ENCODE measurements at places on chromosomes 12 and 14.

- no peak for DNase-seq
Measured at GRCh38 chr12:91327889-91328288, 145.3 kb upstream of the DCN start.

GRCh38 chr14:96962337-96962736 lies 165.2 kb downstream of the VRK1 start:
- peak; percentile 1 for DNase-seq

GRCh38 chr14:29755311-29756018 lies 172.2 kb downstream of the PRKD1 start:
- no peak for DNase-seq

DNA sequence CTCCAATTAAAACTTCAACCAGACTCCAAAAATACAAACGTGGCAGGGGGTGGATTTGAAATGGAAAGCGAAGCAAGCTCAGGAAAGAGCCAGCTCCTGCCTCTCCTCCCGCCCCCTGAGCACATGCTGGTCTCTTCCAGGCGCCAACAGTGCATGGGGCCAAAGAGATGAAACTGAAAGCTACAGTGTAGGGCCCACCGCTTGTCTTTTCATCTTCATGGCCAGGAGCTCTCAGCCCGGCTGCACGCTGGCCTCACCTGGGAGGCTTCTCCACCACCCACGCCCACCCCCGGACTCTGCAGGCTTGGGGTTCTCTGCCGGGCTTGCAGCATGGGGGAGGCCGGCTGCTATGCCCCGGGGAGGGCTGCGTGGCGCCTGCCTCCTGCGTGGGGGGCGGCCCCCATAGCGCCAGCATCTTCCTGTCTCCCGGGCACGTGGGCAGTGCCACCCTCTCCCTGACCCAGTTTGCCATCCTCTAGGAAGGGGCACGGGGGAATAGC lies 2.0 kb downstream of the RIMBP2 start:
- peak; percentile 55 for DNase-seq

DNA sequence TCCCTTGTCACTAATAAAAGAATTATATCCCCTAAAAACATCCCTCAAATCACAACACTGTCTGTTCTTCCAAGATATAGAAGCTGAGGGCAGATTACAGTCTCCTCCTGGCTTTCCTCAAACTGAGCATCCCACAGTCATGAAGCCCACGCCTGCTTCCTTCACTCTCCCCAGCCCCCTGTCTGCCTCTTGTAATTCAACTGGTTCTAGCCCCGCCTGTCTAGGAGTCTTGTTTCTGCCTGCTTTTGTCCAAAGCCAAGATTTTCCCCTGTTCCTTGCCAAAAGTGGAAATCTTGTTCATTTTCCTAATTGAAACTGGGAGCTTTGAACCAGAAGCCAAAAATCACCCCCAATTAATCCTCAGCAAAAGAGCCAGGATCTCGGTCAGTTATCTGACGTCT lies 35.9 kb upstream of the PWP1 start:
- DNase-seq: no peak

GRCh38 chr14:94655169-94655710 lies 43.0 kb downstream of the SERPINA3 start:
- no peak for DNase-seq

DNA sequence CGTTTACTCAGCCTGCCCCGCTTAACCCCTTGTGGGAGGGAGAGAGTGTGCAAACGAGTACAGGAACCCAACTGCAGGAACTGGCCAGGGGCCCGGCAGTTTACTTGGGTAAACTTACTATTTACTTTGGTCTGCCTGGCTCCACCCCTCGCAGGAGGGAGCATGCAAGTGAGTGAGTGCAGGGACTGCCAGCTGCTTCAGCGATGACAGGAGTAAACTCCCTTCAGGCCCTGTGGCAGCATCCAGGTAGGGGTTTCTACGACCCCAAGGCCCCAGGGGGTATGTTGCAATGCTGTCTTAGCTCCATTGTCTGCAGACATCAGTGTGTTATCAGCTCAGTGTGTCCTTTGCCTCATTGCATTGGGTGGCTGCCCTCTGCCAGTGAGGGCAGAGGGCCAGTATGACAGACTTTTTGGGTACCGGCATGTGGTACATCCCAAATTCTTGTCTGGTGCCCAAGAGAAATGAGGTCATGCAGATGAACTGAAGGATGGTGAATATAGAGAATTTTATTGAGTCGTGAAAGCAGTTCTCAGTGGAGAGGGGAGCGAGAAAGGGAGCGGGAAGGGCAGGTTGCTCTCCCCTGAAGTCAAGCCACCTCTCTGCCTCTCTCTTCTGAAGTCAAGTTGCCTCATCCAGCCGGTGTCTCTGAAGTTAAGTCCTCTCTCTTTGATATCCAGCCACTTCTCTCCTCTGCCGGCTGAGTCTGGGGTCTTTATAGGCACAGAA lies 181.8 kb downstream of the FUT8 start:
- DNase-seq: peak; percentile 66

GRCh38 chr12:51246254-51246853 lies 7.7 kb downstream of the DAZAP2 start:
- DNase-seq: no peak

DNA sequence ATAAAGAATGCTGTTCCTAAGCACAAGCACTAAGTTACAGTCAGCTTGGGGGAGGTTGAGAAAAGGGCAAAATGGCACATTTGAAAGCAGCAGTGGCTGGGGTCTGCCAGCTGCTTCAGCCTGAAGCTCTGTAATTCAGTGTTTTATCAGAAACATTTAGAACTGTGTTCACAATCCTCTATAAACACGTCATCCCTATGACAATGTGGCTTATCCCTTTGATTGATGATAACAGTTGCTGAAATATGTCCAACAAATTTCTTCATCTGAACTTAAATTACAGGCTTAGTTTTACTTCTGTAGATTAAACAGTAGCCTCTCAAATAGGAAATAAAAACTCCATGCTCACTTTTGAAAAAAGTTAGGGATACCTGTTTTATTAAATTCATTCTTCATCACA lies 108.8 kb downstream of the VEZT start:
- no peak for DNase-seq

- no peak for DNase-seq
Measured at GRCh38 chr14:89915114-89915878, 39.2 kb downstream of the EFCAB11 start.

DNA sequence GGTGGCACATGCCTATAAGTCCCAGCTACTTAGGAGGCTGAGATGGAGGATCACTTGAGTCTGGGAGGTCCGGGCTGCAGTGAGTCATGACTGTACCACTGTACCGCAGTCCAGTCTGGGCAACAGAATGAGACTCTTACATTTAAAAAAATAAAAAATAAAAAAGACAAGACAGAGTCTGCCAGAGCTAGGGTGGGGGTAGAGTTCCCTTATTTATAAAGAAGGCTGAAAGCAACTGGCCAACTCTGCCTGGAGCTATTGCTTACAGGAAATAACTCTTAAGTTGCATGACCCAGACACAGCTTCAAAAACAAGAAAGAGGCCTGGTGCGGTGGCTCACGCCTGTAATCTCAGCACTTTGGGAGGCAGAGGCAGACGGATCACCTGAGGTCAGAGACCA lies 31.5 kb downstream of the NUMB start:
- no peak for DNase-seq

GRCh38 chr12:71840231-71840847 lies 780 bp downstream of the TBC1D15 start:
- no peak for DNase-seq

DNA sequence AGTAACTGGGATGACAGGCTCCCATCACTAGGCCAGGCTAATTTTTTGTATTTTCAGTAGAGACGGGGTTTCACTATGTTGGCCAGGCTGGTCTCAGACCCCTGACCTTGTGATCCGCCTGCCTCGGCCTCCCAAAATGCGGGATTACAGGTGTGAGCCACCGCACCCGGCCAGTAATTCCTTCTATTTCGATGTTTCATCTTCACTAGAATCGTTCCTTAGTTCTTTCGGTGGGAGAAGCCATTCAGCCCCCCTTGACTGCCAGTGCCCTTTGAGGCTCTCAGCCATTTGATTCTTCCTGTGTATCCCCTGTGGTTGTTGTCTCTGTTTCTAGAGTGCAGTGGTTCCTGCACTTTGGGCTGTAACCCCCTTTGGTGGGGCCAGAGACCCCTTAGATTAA lies 174.1 kb downstream of the ETV6 start:
- no peak for DNase-seq

DNA sequence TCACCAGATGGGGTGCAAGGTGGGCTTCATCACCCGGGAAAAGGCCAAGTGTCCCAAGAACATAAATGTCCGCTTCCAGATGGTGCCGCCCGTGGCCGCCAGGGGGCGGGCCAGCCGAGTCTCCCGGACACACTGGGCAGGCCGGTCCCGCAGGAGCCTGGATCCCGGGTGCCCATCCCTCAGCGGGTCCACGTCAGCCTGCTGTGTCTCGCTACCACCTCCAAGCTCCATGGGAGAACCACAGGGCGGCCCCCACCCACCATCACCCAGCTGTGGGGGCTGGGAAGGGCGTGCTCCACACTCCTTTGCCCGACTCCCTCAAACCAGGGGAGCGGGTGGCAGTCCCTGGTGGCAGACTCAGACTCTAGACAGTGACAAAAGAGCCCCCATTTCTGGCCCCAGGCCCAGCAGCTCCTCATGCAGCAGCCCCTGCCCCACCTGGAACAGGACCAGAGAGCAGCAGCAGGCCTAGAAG lies 22.0 kb upstream of the NUDT14 start:
- DNase-seq: peak; percentile 90

GRCh38 chr12:48163150-48163747 lies 5.9 kb upstream of the ASB8 start:
- no peak for DNase-seq

DNA sequence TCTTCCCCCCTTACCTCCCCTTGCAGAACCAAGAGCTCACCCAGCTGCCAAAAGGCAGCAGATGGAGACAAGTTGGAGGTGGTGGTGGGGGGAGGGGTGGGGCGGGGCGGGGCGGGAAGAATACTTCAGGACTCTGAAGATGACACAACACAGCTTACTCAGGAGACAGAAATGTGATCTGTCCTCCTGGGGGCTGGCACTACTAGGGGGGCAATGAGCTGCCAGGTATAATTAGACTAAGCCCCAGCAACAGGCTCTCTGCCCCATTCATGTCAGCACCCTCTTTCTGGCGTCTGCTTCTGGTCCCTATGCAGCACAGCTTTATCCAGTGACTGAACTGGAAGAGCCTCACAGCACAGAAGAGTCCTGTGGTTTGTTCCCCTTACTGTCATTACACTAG lies 407.0 kb downstream of the MED13L start:
- DNase-seq: no peak

GRCh38 chr12:7354529-7354928 lies 50.7 kb downstream of the ACSM4 start:
- no peak for DNase-seq

DNA sequence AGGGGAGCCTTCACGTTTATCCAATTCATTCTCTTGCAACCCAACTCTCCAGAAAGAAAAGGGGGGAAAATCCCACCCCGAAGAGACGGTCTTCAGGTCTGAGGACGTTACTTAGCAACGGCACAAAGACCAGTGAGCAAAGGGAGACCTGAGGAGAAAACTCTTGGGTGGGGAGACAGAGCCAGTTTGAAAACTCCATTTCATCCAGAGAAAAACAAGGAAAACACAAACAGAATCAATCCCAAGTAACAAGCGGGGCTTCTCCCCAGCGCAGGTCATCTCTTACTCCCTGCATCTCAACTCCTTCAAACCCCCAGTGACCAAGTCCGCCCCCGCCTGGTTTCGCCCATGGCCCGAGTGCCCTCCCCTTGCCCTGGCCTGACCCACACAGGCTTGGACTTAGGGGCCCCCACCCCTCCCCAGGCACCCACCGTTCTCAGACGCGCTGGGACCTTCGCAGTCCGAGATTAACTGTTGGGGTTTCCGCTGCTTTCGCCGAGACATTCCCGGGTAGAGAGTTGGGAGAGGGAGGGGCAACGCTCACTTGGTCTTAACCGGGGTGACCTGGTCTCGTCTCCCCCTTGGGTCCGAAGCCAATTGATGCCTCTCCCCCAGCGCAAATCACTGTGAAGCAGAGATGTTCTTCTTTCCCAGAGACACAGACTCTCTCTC lies 10.4 kb upstream of the SALL2 start:
- DNase-seq: peak; percentile 79

DNA sequence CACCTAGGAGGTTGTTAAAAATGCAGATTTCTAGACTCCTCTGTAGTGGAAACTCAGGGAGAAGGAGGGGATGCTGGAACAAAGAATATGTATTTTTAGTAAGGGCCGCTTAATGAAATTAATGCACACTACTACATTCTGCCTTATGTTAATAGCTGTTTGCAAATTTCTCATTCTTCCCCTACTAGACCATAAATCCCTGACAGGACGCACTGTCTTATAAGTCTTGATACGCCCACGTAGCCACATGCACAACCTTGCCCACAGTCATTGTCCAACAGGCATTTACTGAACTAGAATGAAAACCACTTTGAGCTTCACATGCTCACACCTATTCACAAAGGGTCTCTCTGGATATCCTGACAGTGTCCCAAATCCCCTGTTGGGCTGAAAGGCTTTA lies 10.5 kb downstream of the KRT2 start:
- DNase-seq: no peak

DNA sequence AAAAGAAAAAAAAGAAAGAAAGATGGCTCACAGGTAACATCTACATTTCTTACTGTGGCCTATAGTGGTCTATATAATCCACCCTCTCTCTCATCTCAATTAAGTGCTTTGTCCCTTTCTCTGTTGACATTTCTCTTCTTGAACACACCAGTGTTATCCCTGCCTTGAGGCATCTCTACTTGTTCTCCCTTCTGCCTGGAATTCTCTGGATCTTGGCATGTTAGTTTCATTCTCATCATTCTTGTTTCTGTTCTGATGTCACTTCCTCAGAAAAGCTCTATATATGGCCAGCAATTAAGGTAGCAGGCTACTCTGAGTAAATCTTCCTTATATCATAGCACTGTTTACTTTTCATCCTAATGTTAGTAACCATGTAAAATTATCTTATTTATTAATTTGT lies 155.7 kb upstream of the PDZRN4 start:
- no peak for DNase-seq

GRCh38 chr12:25829192-25829591 lies 129.3 kb upstream of the RASSF8 start:
- no peak for DNase-seq

GRCh38 chr14:31229009-31229408 lies 21.4 kb upstream of the HECTD1 start:
- DNase-seq: no peak

DNA sequence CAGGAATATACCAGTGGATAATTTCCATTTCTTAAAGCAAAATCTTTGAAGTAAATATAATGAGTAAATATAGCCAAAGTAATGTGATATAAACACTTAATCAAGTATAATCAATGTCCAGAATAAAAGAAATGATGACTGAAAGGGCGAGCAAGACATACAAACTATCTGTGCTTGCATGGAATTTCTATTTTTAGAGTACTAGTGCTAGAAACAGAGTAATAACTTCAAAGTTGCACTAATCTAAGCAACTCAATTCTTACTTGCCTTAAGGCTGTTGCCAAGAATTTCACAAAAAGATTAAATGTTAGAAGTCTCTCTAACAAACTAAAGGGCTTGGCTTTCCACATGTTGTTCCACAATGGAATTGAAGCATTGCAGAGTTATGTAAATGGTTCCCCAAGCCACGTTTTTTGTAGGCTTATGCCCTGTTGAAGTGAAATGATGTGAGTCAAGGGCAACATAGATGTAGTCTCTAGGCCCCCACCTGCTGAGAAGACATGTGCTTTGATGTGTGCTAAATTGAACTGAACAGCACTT lies 175.0 kb upstream of the LMNTD1 start:
- no peak for DNase-seq
